Brain microvascular endothelial cell (primary cell): ENCODE measurements at places on chromosomes 7 and 10.

- DNase-seq = no peak
These were observed 5.1 kb upstream of the HOXA11 start for GRCh38 chr7:27189997-27190748.

DNA sequence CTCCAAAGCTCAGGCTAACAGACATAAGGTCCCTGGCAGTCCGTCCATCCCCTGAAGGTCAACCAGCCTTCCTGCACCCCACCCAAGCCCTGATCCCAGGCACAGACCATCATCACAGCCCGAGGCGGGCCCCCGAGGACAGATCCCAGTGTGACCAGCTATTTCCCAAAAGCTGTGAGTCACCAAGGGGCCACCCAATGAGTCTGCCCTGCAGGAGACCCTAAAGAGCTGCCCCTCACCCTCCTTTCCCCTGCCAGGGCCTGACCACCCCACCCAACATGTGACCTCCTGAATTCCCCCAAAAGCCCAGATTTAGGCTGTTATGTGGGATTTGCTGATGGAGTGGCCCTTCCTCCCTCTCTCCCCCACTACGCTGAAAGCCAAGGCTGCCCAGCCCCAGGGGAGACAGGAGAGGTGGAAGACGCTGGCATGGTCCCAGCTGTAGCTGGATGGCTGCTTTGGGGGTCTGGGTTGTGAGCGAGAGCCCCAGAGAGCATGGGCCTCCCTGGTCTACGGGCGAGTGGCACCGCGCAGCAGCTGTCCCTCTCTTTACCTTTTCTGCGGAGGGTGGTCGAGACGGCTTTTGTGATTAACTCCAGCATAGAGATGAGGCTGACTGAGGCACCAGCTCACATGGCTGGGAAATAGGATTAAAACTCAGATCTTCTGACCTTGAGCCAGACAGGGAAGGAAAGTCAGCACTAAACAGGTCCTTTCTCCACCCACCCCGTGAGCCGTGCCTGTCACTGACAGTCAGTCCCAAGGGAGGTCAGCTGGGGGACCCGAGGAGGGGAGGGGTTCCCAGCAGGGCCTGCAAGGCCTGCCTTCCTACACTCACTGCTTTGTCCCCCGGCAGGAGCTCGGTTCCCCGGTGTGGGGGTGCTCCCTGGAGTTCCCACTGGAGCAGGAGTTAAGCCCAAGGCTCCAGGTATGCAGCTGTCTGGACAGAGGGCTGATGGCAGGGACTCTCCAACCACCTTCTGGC, 16.7 kb downstream of the ELN start:
- no peak for DNase-seq

DNA sequence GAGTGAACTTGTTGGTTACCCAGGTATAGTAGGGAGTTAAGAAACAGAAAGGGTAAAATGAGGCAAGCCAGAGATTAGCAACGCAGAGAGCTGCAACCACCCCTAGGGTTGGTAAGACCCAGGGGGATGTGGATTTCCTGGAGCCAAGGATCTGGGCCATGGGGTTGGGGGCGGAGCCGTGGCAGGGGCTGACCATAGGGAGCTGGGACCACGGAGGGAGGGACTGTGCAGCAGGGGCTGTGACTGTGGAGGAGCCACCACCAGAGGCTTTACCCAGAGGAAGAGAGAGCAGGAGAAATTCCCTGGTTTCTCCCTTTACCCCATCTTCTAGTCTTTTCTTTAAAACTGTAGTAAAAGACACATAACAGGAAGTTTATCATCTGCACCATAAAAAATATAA, 58.6 kb upstream of the BAIAP2L1 start:
- no peak for DNase-seq

DNA sequence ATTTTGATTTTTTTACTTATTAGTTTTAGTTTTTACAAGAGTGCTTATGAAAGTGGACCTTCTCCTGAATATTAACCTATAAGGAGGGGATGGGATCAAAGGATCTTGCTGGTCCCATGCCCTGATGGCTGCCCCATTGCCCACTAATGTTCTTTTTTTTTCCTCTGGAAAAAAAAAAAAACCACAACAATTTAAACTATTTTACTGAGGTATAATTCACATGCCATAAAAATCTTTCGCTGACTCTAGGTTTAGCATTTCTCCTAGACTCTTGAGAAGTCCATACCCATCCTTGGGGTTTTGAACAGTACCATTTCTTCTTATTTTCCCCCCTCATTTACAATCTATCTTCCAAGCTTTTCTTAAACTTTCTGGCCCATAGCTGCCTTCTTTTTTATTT, 481.8 kb downstream of the TFEC start:
- DNase-seq = no peak

DNA sequence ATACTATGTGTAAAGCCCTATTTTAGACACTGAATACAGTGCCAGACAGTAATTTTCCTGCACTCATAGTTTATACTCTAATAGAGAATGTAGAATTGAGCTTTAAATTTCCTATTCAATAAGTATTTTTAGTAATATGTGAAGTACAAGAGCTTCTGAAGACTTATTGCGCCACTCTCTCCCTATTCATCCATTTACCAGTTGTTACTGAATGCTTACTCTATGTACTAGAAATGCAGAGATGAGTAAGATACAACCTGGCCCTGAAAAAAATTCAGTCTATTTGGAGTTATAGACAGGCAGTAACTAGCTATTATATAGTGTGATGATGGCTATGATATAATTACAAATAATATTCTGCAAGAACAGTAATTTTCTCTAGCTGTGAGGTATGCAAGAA, 98.8 kb downstream of the ADK start:
- no peak for DNase-seq

- DNase-seq = peak; percentile 87
These were observed 41.2 kb upstream of the TNS3 start for GRCh38 chr7:47622946-47623640.

GRCh38 chr10:28686835-28687682, 9.7 kb downstream of the BAMBI start:
- DNase-seq = no peak

DNA sequence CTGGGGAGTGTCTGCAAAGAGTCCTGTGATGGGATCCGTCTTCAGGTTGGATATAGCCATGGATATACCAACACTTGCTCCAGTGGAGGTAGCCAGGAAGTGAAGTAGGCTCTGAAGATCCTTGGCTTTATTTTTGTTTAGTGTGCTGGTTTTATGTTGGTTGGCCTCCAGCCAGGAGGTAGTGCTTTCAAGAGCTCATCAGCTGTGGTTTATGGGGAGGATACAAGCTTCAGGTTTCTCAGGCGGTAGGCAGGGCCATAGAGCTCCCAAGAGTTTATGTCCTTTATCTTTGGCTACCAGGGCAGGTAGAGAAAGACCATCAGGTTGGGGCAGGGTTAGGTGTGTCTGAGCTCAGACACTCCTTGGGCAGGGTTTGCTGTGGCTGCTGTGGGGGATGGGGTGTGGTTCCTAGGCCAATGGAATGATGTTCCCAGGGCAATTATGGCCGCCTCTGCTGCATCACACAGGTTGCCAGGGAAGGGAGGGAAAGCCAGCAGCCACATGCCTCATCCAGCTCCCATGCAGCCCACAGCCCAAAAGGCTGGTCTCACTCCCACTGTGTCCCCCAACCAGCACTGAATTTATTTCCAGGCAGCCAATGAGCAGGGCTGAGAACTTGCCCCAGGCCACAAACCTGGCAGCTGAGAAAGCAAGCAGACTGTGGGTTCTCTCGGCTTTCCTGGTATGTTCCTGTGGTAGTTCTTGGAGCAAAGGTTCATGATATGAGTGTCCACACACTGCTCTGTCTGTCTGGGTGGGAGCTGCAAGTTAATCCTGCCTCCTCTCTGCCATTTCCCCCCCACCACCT, 67.0 kb upstream of the PRLHR start:
- DNase-seq = no peak

DNA sequence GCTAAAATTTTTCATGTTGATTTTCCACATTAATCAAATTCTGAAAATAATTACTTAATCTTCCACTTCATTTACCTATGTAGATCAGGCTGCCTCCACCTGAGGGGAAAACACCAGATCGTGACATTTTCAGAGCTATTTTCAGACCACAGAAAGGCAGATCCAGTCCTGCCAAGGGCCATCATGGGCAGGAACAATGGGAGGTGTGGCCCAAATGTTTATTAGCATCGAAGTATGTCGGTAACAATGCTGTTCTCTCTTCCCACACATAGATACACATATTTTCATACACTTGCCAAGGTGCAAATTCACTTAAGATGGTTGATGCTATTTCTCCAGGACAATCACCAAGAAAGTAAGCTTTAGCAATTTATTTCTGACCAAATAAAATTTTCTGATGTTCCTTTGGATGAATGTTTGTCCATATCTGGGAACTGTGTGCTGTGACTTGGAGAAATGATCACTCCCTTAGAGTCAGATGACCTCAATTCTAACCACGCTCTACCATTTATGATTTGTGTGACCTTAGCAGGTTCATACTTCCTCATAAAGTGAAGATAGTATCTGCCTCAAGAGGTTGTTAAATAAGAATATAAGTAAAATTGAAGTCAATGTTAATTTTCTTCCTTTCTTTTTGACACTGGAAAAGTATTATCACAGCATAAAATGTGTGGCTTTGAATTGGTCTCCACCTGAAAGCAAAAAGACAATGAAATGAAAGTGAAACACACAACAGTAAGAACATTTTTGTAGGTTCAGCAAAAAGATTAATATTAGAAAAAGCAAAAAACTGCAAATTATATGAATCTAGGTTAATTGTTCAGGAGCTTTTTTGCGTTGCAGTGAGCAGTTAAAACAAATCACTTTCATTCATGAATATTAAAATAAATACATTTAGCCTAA, 310.4 kb upstream of the PHF14 start:
- DNase-seq = no peak

- no peak for DNase-seq
These were observed 151.9 kb downstream of the ZMYND11 start for GRCh38 chr10:287026-287709.

- DNase-seq = peak; percentile 7
These were observed 24.9 kb downstream of the MTURN start for GRCh38 chr7:30159698-30160143.

DNA sequence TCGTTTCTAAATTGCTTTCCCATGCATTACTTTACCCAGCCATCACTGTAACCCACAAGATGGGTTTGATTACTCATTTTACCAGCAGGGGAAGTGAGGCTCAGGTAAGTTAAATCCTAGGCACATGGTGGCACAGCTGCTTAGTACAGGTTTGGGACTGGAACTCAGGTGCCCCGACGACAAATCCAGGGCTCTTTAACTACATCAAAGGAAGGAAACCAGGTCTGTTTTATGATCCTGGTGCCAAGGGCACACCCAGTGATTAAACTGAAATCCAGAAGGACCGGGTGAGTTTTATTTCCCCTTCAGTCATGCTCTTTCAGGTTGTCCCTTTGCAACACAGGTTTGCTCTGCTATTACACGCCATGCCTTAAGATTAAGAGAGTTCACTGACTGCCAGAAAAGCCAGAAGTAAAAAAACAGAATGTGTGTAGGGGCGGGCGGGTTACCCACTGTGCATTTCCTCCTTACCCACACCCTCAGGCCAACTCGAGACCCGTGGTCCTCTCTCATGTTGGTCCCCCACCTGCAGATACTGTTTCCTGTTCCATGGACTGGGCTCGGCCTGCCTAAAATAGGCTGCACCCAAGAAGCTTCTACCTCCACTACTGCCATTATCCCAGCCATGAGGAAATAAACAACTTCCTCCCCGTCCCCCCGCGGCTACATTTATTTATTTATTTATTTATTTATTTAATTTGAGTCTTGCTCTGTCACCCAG, 55.1 kb upstream of the KDM7A start:
- DNase-seq = no peak

DNA sequence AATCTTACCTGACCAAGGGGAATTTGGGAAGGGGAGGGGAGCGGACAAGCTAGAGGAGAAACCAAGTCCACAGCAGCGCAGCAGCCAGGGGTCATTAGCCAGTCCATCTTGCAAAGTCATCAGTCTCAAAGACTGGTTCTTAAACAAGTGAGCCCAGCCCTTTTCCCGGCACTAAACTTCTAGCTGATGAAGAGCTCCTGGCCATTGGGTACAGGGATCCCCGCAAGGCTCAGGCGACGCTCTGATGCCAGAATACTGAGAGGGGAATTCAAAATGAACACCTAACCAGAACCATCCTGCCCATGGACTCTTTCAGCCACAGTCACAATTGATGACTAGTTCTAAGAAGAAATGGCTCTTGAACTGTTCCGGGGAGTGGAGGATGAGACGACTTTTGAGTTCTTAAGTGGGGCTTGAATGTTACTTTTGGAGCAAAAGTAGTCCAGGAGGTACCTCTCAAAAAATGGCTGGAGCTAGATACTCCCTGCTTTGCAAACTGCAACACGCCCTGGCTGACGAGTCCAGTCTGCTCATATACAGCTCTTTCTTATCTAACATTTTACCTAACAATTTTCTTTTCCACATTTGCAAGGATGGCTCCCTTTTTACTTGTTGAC, 2.5 kb upstream of the TWIST1 start:
- DNase-seq = no peak

- DNase-seq = no peak
These were observed 157.0 kb upstream of the AGR3 start for GRCh38 chr7:17038783-17039170.

GRCh38 chr7:117774943-117775342, 98.3 kb downstream of the CTTNBP2 start:
- DNase-seq = no peak
